Calu3 (cell line): ENCODE measurements at places on chromosomes 12 and 14. TPM values are rescaled to one million over a fixed set of nuclear protein-coding genes. Genes with fewer than 3 reads are reported as not detected.

DNA sequence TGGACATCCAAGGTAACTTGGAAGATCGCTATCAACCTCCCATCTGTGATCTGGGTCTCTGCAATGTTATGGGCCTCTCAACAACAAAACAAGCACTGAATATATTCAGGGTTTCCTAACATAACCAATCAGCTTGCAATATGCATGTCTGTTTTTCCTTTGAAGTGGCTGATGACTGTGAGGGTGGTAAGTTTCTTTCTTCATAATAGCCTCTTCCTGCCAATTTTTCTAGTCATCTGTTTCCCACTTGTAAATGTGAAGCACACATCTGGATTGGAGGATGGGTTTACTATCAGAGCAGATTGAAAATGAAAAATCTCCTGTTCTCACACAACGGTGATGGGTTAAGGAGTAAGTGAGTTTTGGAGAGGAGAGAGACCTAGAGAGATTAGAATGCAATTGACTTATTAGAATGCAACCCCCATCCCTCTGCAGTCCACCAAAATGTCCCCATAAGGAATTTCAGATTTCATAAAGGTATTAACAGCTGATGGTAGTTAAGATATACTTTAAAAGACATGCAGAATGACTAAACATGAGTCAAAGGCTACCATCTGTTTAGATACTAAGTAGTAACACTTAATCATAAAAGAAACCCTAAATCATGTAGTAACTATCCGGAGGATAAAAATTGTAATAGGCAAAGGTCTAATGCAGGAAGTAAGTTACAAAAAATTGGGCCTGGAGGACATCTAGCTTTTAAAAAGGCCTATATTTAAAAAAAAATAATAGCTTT lies 58.4 kb upstream of the SAV1 start:
- DNase-seq, result no peak

DNA sequence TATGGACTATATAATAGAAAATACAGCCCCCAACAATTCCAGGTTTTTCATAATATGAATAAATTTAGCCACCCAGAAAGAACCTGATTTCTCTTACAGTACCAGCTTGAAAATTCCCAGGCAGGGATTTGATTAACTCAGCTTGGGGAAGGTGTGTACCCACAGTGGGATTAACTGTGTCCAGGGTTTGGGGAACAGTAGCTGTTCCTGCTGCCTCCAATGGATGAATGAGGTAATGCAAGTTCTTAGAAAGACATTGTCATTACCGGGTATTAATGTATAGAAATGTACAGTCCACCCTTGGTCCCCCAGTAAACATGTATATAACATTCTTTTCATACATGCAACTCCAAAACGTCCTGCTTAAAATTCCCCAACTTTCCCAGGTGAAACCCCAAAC lies 115.6 kb downstream of the LRIG3 start:
- peak; percentile 7 for DNase-seq

GRCh38 chr14:68774771-68775613 lies 17.9 kb downstream of the ZFP36L1 start:
- DNase-seq, result no peak

- no peak for DNase-seq
Measured at GRCh38 chr12:2925322-2925995, 33.7 kb upstream of the TEAD4 start.

DNA sequence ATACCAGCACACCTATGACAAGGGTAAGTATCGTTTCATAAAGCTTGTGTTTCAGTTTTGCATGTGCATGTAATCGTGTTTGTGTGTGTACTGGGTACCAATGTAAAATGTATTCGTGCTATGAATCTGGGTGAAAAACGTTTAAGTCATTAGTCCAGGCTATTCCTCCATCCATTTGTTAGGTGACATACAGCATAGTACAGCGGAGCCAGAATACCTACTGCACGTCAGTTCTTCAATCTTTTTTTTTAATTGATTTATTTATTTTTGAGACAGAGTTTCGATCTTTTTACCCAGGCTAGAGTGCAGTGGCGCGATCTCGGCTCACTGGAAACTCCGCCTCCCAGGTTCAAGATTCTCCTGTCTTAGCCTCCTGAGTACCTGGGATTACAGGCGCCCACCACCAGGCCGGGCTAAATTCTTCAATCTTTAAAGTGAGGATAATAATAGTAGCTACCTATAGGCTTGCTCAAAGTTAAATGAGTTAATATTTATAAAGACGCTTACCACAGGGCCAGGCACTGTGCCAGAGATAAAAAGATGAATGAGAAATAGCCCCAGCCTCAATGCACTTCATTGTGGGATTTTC lies 661 bp upstream of the RPS26 start:
- DNase-seq, result no peak

DNA sequence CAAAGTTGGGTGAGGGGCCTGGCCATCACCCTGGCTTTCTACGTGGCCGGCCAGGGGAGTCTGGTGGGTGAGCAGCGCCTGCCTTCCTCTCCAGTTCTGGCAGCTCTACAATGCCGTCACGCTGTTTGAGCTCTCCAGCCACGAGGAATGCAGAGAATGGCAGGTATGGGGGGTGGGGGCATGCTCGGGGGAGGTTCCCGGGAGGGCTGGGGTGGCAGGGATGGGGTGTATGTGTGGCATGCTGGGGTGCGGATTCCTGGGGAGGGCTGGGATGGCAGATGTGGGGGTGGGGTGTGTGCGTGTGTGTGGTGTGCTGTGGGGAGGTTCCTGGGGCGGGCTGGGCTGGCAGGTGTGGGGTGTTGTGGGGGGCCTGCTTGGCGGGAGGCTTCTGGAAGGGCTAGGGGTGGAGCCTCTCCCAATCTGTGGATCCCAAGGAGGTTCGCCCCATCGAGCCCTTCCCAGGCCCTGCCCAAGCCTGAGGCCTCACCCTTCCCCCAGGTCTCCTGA lies 18.5 kb downstream of the RHOF start:
- no peak for DNase-seq

GRCh38 chr12:25269701-25270100 lies 19.0 kb upstream of the KRAS start:
- DNase-seq, result no peak

DNA sequence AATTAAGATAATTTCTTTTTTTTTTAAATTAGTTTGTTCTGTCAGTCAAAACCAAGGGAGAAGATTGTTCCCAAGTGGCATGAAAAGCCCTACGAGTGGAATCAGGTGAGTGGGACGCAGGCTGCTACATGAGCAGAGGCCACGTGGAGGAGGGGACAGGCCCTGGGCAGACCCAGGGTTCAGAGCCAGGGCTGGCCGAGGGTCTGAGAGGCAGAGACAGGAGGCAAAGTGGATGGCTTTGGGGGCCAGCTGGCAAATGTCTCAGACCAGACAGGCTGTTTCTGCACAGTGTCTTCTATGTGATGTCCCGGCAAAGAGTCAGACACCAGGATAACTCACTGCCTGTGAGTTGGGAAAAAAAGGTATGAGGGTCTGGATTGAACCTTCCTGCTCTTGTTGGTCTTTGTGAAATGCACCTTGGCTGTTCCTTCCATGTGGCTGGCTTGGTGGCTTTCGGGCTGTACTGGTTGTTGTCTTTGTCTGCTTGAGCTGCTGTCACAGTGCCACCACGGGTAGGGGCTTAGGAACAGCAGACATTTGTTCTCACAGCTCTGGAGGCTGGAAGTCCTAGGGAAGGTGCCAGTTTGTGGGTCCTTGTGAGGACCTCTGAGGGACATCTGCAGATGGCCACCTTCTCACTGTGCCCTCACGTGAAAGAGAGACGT lies 35.8 kb upstream of the ASPG start:
- DNase-seq, result no peak

DNA sequence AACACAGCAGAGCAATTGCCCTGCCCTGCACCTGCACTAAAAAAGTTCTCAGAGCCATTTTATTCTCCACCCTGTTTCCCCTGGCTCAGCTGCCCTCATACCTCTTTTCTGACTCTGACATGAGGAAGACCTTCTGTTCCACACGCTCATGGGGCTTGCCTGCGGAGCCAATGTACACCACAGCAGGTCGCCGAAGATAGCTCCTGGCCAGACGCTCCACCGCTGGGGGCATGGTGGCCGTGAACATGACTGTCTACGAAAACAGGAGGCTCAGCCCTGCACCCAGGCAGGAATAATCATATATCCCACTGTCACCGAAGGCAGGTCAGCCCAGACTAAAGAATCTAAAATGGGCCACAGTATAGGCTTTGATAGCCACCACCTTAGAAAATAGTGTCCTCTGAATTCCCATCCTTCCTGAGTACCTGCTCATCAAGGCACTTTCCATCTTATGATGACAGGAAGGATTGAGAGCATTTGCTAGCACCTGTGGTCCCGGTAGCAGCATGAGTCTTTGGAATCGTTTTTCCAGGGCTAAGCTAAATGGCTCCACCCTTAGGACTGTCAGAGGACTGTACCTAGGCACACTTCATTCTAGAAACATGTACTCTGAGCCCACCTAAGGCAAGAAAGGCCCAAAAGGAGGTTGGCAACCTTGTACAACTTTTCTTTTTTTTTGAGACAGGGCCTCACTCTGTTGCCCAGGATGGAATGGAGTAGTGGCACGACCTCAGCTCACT lies 14.2 kb downstream of the CACNB3 start:
- no peak for DNase-seq

DNA sequence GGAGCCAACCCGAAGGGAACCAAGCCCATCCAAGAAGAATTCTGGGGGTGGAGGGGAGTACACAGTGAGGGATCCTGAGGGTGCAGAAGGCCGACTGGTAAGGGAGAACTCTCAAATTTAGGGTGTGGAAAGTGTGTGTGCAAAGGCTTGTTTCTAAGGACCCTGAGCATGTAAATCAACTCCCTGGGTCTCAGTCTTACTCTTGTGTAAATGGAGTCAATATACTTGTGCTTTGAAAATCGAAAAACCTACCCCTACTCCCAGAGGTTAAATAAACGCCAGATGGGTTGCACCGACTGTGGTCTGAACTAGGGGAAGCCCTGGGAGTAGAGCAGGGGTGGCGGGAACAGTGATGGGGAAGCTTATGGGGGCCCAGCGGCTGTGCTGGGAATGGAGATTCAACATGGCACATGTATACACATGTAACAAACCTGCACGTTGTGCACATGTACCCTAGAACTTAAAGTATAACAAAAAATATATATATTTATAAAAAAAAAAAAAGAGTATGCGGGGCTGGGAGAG lies 6.0 kb downstream of the B4GALNT1 start:
- no peak for DNase-seq

- DNase-seq, result peak; percentile 78
Measured at GRCh38 chr14:31419967-31420318, 407 bp downstream of the HEATR5A start.

GRCh38 chr14:36724162-36724561 lies 62.5 kb downstream of the PAX9 start:
- no peak for DNase-seq

DNA sequence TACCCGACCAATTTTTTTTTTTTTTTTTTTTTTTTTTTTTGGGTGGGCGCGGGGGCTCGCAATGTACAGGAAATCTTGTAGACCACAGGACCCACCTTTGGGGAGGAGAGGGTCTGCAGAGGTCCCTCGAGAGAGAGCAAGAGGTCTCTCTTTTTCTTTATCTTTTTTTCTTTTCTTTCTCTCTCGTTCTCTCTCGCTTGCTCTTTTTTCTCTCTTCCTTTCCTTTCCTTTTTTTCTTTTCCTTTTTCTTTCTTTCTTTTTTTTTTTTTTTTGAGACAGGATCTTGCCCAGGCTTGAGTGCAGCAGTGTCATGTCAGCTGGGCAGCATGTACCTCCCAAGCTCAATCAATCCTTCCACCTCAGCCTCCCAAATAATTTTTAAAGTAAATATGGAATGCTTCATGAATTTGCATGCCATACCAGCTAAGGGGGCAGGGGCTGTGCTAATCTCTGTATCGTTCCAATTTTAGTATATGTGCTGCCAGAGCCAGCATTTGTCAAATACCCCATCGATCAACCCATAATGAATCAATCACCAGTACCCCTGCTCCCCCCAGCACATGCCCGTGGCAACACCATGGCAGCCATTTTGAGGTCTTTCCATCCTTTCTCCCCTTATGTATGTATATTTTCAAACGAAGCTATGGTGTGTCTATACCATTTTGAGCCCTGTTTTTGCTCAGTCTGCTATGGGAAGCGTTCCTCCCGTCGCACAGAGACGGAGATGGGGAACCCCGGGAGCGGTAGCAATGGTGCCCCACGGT lies 9.3 kb downstream of the PAPLN start:
- DNase-seq, result no peak

DNA sequence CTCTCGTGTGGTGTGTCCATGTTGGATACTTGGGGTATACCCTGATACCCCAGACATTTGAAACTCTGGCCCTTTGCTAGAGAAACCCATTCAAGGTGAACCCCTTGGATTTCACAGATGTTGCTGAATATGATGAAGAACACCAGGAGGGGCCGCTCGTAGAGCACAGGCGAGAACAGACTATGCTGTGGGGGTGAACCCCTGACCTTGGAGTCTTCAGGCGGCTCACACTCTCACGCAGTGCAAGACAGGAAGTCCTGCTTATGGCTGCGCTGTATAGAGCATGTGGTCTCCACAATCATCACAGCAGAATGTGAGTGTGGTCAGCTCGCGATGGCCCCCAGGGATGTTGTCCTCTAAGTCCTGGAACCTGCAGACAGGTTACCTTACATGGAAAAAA lies 60.4 kb downstream of the SLC15A4 start:
- no peak for DNase-seq

GRCh38 chr12:4802841-4803240 lies 82.6 kb downstream of the GALNT8 start:
- no peak for DNase-seq

DNA sequence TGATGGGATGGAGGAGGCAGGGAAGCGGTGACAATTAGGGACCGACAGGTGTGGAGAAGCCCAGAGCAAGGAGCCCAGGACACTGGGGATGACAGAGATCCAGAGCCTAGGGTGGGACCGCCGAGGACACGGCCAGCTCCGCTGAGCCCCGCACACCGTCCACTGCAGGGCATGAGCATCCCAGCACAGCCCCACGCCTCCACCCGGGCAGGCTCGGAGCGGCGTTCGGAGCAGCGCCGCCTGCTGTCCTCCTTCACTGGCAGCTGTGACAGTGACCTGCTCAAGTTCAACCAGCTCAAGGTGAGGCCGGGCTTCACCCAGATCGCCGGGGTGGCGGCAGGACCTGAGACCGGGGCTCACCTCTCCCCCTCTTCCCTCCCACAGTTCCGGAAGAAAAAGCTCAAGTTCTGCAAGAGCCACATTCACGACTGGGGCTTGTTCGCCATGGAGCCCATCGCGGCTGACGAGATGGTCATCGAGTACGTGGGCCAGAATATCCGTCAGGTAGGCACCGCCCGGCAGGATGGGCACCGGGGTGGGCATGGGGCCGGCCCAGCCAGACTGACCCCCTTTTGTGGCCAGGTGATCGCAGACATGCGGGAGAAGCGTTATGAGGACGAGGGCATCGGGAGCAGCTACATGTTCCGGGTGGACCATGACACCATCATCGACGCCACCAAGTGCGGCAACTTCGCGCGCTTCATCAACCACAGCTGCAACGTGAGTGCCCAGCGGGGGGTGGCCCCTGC lies 23.7 kb downstream of the SETD1B start:
- no peak for DNase-seq

Gene KLRC3
- total RNA-seq, result not detected in 2 replicates

Gene C14orf39
- total RNA-seq, result not detected in 2 replicates

Gene PTCSC3
- total RNA-seq, result not detected in 2 replicates

Gene NANOG
- not detected in 2 replicates for total RNA-seq

Gene TPH2
- total RNA-seq, result 0.38 and 0.54 TPM in 2 replicates

Gene OAS3
- 159 and 326 TPM in 2 replicates for total RNA-seq

Gene JAG2
- 13.8 and 17.6 TPM in 2 replicates for total RNA-seq

Gene PAPLN
- total RNA-seq, result 0.17 and 0.59 TPM in 2 replicates

Gene BICDL1
- total RNA-seq, result 25.7 and 31.6 TPM in 2 replicates
